ENCODE measurements at places on chromosomes 1 and 21. TPM values are rescaled to one million over a fixed set of nuclear protein-coding genes. Genes with fewer than 3 reads are reported as not detected.

The KRTAP13-2 gene
- not detected for polyA plus RNA-seq

The ANGPTL7 gene
- polyA plus RNA-seq, result 1.6 TPM

The C4BPA gene
- 1.0 TPM for polyA plus RNA-seq

The PIK3R3 gene
- 56.8 TPM for polyA plus RNA-seq

The CDCP2 gene
- polyA plus RNA-seq, result 0.20 TPM

The RGS16 gene
- 3.2 TPM for polyA plus RNA-seq

The WLS gene
- polyA plus RNA-seq, result 75.5 TPM

- DNase-seq, result peak; percentile 71
Measured at GRCh38 chr1:152048416-152049009, 11.7 kb upstream of the S100A11 start.

GRCh38 chr1:30120245-30121000 is 603.0 kb downstream of the MATN1 start:
- DNase-seq, result no peak

GRCh38 chr1:157198619-157199420 is 60.6 kb upstream of the ETV3 start:
- no peak for DNase-seq

GRCh38 chr1:231016966-231017365 is 23.1 kb downstream of the FAM89A start:
- no peak for DNase-seq

DNA sequence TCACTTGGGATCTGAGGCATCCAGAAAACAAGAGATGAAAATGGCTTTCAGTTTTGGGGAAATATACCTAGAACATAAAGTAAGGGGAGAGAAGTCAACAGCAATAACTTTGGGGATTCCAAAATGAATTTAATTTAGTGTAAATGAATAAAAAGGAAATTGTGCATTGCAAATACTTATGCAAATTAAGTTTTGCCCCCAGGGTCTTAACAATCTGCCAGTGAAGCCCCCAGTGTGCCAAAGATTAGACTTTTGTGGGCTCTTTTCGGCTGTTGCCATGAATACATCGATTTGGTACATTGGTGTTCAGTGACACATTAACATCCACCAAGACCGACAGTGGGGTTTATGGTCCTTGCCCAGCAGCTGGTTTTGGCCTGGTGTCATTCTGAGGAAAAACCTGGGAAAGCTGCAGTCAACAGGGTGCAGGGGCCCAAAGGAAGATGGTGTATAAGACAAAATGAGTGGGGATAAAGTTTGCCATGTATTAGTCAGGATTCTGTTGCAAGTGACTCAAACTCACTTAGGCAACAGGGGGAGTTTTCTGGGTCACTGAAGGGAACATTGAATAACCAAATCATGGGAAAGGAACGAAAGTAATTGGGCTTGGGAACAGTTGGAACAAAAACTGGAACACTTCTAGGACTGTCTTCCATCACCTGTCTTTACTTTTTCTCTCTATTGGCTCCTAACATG is 30.2 kb upstream of the IGSF3 start:
- no peak for DNase-seq

- no peak for DNase-seq
Measured at GRCh38 chr1:119007670-119008482, 19.7 kb upstream of the TBX15 start.

DNA sequence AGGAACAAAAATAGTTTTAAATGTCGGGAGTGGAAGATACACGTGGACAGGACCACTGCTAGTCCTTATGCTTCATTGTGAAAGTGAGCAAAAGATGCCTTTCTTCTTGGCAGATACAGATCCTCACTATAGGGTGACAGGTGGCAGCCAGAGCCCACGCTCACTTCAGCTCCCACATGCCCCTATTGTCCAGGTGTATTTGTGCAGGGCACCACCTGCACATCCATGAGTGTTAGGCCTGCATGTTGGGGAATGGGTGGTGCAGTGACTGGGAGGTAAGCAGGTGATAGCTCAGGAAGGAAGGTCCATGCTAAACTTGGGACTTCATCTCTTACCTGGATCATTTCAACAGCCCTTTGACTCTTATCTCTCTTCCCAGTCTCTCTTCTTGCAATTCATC is 27.4 kb downstream of the SLC5A9 start:
- DNase-seq, result no peak

DNA sequence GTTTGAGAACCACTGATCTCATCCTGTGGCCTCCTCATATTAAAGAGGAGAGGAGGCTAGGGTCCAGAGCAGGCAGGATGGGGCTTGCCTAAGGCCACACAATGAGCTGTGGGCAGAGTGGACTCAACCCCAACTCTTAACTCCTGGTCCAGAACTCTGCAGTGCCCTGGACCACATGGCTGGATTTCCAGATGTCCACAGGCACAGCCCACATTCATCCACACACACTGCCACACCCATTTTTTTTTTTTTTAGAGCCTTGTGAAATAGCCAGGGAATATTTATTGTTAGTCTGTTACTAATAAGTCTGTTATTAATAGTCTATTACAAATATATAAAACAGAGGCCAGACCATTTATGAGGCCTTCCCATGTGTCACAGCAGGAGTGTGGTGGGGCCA is 192.2 kb downstream of the TRABD2B start:
- no peak for DNase-seq

- no peak for DNase-seq
Measured at GRCh38 chr1:185159966-185160365, 3.0 kb downstream of the SWT1 start.

GRCh38 chr1:112697781-112698201 is 9.1 kb downstream of the RHOC start:
- DNase-seq, result no peak

- DNase-seq, result peak; percentile 24
Measured at GRCh38 chr1:33724348-33724747, 139.5 kb upstream of the HMGB4 start.

GRCh38 chr1:150619576-150620509 is 9.6 kb downstream of the ENSA start:
- DNase-seq, result peak; percentile 54

GRCh38 chr1:203860396-203861025 is 888 bp upstream of the SNRPE start:
- DNase-seq, result peak; percentile 30

DNA sequence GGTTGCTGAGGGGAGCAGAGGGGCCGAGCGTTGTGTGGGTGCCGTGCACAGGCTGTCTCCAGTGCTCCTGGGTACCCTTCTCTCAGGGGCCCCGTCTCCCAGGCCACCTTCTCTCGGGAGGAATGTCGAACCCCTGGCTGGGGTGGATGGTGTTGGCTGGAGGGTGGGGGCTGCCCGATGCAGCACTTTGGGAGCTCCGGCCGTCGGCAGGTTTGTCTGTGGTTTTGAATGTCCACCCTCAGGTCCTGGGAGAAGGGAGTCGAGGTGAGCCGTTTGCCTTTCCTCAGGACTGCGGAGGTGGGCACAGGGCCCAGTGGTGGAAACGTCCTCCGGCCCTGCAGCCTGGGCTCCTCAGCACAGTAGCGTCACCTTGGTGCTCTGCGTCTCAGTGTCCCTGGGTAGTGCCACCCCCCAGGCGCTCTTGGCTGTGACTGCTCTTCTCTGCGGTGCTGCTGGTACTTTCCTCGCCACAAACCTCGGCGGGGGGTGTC is 14.5 kb downstream of the SLX9 start:
- DNase-seq, result no peak

- no peak for DNase-seq
Measured at GRCh38 chr1:35674111-35674510, 32.8 kb upstream of the PSMB2 start.

DNA sequence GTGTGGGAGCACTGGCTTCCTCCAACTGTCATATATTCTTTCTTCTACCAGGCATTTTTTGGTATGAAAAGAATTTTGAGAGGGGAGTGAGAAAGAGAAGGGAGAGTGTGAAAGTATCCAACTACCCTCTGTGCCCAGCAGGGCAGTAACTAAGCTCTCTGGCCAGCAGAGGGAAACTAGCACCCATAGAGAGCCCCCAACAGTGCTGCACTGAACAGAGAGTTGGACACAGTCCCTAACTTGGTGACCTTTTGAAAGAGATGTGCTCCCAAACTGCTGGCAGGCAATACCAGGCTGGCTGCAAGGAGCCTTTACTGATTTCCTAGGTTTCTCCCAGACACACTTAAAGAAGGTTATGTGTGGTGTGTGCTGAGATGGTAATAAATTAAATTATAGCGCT is 118.8 kb upstream of the PBX1 start:
- DNase-seq, result peak; percentile 25

DNA sequence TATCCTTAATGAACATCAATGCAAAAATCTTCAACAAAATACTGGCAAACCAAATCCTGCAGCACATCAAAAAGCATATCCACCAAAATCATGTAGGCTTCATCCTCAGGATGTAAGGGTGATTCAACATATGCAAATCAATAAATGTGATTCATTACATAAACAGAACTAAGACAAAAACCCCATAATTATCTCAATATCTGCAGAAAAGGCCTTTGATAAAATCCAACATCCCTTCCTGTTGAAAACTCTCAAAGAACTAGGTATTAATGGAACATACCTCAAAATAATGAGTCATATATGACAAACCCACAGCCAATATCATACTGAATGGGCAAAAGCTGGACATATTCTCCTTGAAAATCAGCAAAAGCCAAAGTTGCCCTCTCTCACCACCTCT is 54.6 kb upstream of the DEPDC1 start:
- DNase-seq, result no peak

- no peak for DNase-seq
Measured at GRCh38 chr1:215113776-215114153, 31.2 kb downstream of the KCNK2 start.

GRCh38 chr1:31043631-31044030 is 21.9 kb downstream of the PUM1 start:
- DNase-seq, result no peak

DNA sequence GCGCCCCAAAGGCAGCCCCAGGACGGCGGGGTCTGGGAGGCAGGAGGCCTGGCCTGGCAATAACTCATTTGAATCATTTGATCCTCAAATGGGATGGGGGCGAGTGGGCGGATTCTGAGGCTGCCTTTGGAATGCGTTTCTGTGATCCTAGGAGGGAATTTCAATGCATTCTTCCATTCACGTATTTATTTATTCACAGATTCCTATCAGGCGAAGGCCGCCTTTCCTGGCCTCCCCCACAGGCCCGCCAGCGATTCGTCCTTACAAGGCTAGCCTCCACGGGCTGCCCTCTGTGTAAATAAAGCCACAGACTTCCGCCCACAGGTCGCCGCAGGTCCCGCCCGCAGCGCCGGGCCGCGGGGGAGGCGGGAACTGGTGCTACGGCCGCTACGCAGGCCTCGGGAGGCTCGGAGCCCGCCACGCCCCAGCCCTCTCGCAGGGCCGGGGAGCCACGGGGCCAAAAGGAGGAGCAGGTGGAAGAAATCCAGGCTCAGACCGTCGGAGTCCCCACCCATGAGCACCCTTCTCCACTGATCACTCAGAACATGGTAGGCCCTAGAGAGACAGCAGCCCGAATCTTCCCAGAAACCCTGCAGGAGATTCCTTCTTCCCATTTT is 31.3 kb upstream of the JUN start:
- peak; percentile 83 for DNase-seq
